Skeletal muscle cell (primary cell): ENCODE measurements at places on chromosomes 7 and 10.

GRCh38 chr10:49253340-49253906 lies 45.5 kb upstream of the C10orf71 start:
- DNase-seq = no peak

GRCh38 chr7:127665922-127666321 lies 13.9 kb downstream of the SND1 start:
- DNase-seq = no peak

- no peak for DNase-seq
These were observed 152.9 kb upstream of the PLXDC2 start for GRCh38 chr10:19663344-19663743.

DNA sequence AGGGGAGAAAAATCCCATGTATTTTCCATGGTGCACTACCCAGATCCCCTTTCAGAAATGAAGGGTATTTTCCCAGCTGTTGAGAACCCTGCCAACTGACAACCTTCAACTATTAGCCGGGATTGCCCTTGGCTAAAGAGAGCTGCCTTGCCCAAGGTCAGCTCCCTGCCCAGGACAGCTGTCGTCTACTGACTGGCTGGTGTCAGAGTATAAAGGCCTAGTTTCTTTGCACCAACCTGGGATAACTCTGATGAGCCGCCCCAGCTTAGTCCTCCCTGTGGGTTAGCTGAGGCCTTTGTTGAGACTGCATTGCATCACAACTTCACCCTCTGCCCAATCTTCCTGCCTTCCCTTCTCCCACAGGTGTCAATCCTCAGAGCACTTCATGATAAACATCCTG lies 147.2 kb upstream of the RHEB start:
- no peak for DNase-seq

DNA sequence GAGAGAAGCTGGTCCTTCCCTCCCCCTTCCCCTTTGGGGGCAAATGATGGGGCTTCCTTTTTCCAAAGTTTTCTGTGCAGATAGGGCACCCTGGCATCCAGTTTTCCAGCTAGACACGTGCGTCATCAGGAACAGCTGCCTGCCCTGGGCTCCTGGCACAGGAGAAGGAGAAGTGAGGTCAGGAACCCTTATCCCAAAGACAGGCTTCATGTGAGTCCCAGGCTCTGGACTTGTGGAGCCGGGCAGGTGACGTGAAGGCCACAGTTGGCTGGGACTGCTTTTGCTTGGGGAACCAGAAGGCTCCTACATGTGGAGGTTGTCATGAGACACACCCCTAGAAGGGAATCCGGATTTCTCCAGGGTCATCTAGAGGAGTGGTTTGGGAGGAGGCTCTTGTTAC lies 66.5 kb downstream of the RBM20 start:
- no peak for DNase-seq

DNA sequence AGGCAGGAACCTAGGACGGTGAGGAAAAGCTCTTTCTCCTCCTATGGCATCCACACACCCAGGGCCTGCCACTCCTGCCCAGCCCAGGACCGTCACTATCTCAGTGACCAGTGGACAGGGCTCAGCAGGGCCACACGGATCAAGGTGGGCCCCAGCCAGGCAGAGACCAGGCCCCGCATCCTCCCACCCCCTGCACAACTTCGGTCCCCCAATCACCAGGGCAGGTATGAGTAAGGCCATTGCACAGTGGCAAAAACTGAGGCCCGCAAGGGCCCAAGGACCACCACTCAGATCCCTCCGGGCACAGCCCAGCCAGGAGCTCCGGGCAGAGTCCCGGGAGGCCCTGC lies 30.3 kb downstream of the OAT start:
- DNase-seq = no peak

DNA sequence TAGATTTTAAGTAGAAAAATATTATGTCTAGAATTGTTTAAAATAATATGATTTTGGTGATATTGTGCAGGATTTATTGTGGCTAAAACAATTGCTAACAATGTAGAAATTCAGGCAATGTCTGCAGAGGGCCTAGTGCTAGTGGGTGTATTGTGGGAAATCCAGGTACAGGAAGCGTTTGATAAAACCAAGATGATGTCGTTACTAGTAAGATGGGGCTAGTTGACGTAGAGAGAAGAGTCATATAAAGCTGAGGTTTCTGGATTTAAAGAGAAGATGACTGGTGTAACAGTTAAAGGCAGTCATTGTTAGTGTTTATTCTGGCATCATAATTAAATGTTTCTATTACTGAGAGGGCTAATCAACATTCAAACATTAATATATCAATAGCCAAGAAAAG lies 43.5 kb downstream of the ADK start:
- DNase-seq = no peak

DNA sequence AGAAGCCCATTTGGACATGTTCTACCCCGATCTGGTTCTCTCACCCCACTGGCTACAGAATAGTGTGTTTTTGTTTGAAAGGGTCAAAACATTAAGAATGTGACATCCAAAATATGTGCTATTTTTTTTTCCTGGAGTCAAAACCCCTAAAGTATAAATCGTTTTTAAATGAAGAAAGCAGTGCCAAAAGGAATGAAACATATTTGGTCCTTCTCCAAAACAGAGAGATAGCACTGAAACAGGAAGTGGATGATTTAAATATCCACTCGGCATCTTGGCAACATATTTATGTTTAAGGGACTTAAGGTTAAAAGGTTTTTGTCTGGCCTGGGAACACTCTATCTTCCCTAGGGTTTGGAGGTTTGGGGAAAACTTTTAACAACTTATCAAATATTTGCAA lies 32.3 kb downstream of the CALD1 start:
- DNase-seq = peak; percentile 59

GRCh38 chr7:83211685-83212084 lies 49.0 kb upstream of the PCLO start:
- no peak for DNase-seq

DNA sequence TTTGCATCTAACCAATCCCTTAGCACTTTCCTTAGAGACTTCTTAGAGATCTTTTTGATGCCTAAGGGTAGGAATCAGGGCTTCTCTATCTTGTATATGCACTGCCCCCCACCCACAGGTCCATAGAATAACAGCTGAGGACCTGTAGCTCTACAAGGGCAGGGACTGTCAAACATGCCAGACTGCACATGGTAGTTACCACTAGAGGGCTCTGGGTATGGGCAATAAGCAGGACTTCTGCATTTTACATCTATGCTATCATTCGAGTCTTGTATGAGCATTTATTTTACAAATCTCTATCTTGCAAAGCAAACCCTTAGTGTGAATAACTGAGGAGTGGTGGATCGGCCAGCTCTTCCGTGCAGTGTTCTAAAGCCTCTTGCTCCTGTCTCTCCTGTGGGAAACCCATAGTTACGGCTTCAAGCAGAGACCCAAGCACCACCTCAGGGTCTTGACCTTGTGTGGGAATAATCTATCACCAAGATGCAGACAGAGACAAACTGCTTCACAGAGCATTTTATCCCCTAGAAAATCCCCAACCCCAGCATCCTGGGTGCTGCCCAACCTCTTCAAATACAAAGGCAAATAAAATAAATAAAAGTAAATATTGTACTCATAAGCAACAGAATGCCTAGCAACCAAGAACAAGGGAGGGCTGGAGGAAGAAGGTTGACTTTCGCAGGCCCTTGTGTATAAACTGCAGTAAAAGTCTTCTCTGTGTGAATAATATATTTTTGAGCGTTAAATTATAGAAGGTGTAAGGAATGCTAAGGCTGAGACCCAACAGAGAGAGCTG lies 219.3 kb downstream of the WDR11 start:
- no peak for DNase-seq

DNA sequence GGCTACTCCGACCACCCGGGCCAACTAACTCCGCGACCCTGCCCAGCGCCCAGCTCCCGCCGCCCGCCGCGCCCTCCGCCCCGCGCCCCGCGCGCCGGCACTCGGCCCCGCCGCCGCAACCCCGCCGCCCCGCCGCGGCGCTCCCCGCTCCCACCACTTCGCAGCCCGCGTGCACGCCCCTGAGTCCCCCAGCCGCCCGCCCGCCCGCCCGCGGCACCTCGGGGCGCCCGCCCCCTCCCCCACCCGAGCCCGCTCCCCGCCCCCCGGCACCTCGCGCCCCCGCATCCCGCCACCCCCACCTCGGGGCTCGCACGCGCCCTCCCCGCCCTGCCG lies 598 bp downstream of the JAZF1 start:
- DNase-seq = no peak
